ENCODE measurements at places on chromosomes 6 and 20.

DNA sequence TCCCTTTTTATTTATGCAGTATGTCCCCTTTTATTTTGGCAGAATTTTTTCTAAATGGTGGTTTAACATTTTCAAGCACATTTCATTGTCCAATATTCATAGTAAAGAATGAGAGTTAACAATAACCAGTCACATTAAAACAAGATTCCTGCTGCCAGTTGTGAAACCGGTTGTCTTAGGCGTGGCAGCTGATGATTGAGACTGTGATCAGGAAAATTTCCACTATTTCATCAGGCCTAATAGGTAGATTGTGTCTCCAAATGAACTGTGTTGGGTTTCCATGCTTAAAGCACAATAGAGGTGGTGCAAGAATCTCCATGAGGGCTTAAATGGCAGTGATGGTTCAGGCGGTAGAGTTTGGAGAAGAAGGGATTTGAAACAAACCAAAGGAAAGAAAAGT, 15.3 kb downstream of the PRDM1 start:
- DNase-seq = no peak

DNA sequence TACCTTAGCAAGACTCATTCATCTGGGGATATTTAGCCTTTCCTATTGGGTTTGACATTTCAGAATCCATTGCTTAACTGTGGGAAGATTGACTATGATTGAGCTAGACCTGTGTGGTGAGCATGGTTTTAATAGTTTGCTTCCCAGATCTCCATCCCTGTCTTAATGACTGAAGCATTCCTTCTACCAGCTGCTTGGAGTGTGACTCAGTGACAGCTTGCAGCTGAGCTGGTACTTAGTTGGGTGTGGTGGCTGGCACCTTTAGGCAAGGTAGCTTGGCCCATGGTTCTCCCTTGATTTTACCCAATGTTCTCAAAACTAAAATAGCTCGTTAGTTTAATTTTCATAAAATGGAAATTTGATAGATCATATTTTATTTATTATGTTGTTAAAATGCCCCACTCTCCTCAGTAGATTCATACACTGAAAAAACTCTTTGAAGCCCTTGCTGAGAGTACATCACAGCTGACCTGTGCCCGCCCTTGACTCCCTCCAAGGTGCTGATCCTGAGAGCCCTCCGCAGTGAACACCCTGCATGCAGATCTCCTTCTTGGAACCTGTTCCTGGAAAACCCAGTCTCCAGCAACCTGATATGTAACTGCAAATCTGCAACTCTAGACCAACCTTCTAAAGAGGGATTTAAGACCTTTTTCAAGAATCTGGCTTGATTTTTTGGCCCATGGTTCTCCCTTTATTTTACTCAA, 19.1 kb downstream of the DOK5 start:
- DNase-seq = no peak

GRCh38 chr6:92166666-92167065, 1252.7 kb downstream of the EPHA7 start:
- DNase-seq = no peak

DNA sequence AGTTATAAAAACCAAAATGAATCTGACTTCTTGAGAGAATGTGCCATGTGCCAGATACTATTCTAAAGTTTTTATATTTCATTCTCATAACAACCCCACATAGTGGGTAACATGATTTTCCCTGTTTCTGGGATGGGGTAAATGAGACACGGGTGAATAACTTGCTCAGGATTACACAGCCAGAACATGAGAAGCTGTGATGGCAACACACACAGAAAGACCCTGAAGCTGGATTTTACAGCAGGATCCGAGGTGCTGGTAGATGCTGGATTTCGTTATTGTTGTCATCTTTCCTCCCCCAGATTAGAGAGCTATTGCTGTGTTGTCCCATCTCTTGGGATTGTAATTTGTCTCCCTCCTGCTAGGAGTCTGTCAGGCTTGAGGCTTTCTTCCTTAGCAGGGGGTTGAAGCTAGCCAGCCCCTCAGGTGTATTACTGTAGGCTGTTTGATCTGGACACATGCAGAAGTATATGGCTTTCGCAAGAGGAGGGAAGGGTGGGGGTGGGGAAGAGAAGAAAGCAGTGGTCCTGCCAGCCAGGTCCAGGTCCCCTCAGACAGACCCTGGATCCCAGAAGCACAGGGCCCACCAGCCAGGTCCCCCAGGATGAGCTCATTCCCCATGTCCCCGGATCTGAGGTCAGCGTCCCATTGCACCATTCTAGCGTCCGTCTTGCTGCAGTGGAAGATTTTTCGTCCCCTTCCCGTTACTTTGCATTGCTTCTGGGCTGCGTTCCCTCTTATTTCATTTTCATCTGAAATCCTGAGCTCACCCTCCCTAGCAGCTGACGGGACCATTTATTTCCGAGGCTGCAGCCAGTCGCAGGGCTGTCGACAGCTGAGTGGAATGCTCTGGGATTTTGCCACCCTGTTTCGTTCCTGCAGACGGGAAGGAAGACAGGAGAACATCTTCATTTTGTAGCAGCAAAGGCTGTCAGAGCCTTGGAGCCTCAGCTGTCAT, 7.3 kb upstream of the KCNG1 start:
- no peak for DNase-seq

GRCh38 chr6:90720404-90720803, 133.5 kb upstream of the MAP3K7 start:
- DNase-seq = no peak

GRCh38 chr6:151679081-151679480, 128.4 kb upstream of the ESR1 start:
- DNase-seq = no peak

- DNase-seq = no peak
These were observed 407.9 kb upstream of the MAN1A1 start for GRCh38 chr6:119757467-119757866.

- DNase-seq = no peak
These were observed 273.5 kb upstream of the RUNX2 start for GRCh38 chr6:45054610-45055009.

DNA sequence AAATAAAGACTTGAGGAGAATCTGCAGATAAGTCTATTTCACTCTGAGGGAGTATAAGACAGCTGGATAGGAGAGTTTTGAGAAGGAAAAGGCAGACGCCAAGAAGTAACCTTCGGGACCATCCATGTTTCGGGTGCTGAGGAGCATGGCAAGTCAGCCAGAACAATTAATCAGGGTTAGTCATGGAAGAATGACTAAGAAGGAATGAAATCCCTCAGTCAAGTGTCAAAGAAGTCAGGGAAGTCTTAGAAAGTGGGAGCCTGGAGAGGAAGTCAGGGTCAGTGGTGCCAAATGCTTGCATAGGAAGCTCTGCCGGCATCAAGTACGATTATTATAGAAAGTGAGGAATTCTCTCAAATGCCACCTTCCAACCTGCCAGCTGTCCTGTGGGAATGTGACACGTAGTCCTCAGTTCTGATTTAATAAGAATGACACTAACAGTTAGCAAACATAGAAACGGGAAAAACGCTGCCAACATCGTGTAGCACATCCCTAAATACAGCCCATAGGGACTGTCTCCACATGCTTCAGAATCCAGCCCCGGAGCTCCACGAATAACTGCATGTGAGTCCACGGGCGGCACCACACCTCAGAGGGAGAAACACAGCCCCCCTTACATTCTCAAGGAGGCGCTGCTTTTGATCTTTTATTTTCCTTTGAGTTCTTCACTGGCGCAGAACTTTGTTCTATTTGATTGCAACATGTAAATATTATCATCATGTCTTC, 602.7 kb downstream of the PRKN start:
- no peak for DNase-seq

GRCh38 chr6:134436281-134436815, 118.4 kb upstream of the SGK1 start:
- DNase-seq = peak; percentile 64

GRCh38 chr6:83038246-83038645, 27.4 kb downstream of the UBE3D start:
- no peak for DNase-seq

- DNase-seq = no peak
These were observed 1.9 kb downstream of the PLTP start for GRCh38 chr20:45909817-45910669.

GRCh38 chr6:117028256-117028655, 151.2 kb downstream of the RFX6 start:
- no peak for DNase-seq

- no peak for DNase-seq
These were observed 925.0 kb upstream of the MAN1A1 start for GRCh38 chr6:120274547-120274946.

DNA sequence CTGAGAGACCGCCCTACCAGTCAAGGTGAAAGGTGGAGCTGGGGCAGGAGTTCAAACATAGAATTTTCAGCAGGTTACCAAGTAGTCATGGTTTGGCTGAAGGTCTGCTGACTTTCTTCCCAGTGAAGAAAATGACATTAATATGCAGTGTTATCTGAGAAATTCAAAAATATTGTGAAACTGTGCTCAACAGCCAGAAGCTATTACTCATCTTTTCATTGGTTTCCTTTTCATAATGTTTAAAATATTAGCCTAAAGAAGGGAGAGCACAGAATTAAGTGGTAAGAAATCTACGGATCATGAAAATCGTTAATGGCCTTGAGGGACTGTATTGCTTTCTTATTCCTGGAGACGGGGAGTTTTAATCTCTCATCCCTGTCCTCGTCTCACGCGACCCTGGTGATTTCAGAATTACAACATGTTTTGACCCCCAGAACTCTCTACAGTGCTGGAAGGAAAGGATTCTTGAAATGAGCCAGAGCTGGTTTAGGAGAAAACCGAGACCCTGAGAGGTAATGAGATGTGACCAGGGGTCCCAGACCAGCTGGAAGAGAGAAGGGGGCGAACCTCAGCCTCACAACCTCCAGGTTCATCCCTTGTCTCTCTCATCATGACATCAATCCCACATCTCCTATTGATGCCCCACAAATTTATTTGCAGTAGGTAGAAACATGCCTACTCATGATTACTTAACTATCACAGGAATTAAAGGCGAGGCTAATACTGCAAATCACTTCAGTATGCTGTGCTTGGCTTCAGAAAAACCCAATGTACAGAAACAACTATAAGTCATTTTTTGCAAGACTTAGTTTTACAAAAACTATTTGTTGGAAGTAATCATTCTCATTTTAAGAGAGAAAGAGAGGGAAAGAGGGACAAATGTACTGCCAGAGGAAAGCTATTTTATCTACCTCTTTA, 209.5 kb downstream of the FNDC1 start:
- no peak for DNase-seq

DNA sequence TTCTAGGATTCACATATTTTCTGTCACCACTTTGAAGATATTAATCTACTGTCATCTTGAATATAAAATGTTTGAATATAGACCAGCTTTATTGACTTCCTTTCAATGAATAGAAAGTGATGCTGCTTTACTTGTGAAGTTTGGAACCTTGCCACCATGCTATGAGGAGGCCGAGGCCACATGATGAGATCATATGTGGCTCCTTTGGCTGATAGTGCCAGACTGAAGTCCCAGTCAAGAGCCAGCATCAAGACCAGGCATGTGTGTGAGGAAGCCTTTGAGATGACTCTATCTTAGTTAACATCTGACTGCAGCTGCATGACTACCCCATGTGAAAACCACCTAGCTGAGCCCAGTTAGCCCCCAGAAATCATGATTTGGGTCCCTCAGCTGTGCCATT, 169.5 kb downstream of the OTOR start:
- no peak for DNase-seq

DNA sequence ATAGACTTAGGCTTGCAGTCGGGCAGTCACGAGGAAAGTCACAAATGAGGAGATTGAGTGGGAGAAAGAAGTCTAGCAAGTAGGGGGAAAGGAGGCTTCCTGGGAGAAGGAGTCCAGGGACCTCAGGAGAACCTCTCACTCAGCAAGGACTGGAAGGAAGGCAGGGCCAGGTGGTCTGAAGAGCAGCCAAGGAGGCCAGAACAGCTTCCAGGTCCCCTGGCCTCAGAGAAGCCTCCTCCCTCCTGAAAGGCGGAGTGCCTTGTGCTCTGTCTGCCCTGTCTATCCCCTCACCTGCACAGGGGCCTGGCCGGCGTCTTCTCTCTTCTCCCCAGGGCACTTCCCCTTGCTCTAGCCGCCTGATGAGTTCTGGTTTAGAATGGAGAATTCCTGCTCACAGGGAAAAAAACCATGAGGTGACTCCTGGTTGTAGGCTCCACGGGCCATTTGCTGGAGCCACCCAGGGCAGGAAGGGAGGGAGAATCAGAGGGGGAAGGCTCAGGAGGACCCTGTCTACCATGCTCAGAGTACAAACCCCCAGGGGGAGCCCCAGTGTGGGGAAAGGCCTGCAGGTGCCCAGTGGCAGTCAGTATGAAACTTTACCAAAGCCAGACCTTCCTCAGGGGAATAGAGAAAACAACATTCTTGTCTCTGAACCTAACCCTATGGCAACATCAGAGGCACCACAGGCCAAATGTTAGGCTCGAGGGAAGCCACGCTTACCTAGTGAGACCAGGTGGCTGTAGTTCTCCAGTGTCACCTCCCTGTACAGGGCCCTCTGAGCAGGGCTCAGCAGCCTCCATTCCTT, 11.2 kb downstream of the ZNF337 start:
- no peak for DNase-seq

- no peak for DNase-seq
These were observed 75.4 kb downstream of the PERP start for GRCh38 chr6:138031850-138032249.

DNA sequence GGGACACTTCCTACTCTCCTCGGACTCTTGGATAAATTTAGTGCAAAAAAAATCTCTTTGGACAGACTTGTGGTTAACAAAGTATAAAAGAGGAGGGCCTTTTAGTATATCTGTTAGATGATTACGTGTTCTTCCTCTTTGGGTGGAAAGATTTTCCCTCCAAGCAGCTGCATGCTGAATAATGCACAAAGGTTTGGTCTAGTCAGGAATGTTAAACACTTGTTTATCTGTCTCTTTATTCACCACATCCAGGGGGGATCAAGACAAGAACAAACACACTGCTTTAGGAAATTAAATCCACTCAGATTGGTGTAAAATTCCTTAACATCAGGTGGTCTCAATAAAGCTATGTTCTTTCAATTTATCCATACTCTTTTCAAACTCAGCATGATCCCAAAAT, 260.9 kb upstream of the CHD6 start:
- no peak for DNase-seq

DNA sequence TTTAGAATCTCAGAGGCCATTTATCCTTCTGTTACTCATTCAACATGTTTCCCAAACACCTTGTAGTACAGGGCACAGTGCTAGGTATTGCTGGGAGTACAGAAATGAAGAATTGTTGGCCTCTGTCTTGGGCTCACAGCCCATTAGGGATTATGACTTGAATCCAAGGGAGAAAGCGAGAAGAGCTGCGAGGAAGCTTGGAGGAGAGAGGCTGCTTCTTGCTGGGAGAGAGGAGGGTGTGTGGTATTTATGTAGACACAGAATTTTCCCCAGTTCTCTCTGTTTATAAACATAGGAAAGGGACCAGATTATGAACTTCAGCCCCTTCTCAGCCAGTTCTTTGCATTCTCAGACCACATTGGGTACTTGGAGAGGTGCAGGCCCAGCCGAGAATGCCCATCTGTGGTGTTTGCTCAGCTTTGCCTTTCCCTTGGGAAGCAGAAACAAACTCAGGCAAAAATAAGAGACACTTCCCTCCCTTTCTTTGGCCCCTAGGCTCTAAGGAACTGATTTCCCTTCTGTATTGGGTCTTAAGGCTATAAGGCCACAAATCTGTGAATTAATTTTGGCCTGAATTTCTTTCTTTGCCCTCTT, 17.9 kb downstream of the CHMP4B start:
- DNase-seq = no peak

Data from HEK293T (cell line).